ENCODE measurements at places on chromosomes 4 and X.

DNA sequence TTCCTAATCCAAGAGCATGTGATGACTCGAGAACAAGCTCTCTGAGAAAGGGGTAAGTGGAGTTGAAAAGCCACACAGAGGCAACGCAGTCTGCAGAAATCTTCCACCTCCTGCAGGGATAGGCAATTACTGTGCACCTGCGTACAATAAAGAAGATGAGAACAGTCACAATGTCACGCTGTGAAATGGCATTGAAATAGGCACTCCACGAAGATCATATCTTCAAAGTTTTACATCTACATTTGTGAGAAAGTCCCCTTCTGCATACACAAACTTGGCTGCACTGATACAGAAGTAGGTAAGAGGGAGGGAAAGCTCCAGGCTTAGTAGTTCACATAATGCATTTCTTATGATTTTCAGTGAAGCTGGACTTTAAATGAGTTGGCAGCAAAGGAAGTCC is 27.1 kb downstream of the DDX60L start:
- no peak for DNase-seq

DNA sequence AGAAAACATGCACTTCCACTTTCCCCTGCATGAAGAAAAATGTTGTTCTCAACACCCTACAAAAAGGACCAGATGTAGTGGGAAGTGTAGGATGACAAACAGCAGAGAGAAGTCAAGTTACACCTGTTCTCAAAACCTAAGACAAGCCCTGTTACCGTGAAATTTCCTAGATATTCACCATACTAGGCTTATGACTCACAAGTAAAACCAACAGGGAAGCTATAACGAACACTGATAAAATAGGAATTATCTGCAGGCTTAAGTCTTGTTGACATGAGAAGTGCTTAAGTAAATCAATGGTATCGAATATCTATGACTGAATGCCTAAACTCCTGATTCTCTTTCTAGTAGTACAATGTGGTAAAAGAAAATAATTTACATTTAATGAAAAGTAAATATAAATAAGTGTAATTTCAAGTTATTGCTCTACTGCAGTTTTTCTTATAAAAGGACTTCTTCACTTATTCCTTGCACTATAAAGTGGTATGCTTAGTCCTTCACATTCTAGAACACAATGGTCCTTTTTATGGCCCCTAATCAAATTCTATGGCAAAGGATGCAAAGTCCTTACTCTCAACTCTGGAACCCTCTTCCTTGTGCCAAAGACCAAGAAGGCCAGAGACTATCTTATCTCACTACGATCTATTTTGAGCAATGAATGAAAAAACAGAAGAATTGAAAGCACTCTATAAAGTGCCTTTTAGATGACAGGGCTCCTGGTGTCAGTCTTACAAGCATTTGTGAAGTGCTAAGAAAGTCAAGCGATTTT is 19.6 kb downstream of the AP1S2 start:
- DNase-seq = no peak

DNA sequence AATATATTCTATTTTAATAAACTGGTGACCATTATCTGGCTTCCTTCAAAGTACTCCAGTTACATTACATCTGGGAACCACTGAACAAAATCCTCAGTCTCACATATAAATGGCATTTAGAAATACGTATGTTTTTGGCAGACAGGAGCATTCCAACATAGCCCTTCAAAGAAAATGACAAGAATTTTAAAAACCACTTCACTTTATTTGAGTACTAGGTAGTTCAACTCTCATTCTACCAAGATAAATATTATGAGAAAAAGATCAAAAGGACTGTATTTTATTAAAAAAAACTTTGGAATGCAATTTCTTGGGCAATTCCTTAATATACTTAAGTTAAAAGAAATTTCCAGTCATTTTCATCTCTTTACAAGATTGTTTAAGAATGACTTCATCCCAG is 17.6 kb downstream of the TNIP3 start:
- DNase-seq = no peak

- no peak for DNase-seq
Measured at GRCh38 chrX:31580227-31580626, 508.4 kb upstream of the FTHL17 start.

- DNase-seq = no peak
Measured at GRCh38 chrX:22399437-22400192, 126.9 kb downstream of the CBLL2 start.
